ENCODE measurements at places on chromosomes 1 and 21.
A peak's percentile ranks its signal among the peaks of the same experiment; 100 is the strongest.

GRCh38 chr1:96568639-96569038, 152.9 kb upstream of the PTBP2 start:
- DNase-seq = no peak

- DNase-seq = no peak
Observed at GRCh38 chr1:205477759-205478247, 22.0 kb upstream of the BLACAT1 start.

- DNase-seq = no peak
Observed at GRCh38 chr1:5913876-5914275, 78.3 kb downstream of the NPHP4 start.

DNA sequence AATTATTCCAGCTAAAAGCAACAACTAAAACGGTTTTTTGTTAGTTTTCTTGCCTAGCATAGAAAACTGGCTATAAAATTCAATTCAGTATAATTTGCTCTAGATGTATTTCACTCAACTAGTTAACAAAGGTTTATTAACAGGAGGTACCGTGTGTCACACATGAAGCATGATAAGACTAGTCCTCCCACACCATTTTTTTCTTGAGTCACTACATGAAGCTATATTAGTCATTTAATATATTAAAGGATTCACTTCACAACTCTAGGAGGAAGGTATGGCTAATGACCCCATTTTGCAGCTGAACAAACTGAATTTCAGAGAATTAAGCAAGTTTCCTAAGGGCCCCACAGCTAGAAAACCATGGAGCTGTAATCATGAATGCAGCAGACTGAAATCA, 307.8 kb upstream of the USP25 start:
- DNase-seq = no peak

DNA sequence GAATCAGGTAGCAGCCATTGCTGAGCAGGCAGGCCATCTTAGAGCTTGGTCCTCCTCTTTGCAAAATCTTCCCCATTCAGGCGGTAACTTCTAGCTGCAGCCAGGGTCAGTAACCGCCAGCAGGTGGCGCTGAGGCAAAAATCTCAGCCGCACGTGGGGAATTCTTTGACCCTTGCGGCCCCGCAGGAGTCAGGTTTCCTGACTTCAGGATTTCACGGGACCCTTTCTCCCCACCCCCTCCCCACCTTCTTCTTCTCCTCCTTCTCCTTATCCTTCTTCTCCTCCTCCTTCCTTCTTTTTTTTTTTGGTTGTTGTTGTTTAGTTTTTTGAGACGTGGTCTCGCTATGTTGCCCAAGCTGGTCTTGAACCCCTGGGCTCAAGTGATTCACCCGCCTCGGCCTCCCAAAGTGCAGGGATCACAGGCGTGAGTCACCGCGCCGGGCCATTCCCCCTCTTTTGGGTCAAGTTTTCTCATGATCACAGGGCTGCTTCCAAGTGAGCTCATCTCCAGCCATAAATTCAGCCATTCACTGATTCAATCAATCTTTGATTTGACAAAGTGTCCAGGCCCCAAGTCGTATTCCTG, 33.4 kb upstream of the TENT5B start:
- peak; percentile 53 for DNase-seq

GRCh38 chr1:165871311-165872067, 44.1 kb downstream of the UCK2 start:
- peak; percentile 5 for DNase-seq

DNA sequence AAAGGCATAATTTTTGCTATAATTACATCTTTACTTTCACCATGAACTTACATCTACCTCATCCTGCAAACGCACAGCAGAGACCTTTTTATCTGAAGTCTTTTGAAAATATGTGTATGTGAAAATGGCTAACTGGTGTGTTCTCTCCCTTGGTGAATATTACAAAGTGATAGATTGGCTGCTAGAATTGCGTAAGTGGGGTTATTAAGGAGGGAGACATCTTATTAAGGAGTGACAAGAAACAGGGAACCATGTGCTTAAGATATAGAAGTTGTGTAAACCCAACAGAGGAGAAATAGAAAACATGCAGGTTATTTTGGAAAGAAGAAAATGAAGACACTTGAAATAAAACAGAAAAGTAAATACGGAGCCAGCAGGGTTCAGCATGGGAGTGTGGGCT, 7.8 kb downstream of the KCNJ15 start:
- DNase-seq = no peak

DNA sequence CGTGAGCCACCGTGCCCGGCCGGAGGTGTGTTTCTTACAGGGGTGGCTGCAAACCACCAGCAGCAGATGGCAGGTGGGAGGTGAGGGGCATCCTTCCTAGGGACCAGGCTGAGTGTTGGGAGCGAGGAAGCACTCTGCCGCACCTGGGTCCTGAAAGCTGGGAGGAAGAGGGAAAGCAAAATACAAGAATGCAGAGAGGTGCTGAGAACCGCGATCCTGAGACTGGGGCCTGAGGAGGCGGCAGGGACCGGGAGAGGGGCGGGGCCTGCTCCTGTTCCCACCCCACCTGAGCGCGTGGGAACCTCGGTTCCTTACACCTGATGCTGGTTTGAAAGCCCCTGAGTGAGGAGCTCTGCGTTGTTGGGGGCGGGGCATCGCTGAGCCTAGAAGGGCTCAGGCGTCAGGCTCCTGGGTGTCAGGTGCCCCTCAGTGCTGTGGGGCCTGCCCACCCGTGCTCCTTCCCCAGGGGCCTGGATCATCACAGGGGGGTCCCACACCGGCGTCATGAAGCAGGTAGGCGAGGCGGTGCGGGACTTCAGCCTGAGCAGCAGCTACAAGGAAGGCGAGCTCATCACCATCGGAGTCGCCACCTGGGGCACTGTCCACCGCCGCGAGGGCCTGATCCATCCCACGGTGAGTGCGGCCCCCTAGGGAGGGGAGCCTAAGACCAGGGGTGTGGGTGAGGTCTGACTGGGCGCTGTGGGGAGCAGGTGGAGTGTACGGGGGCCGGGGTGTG, 15.5 kb downstream of the TRPM2 start:
- no peak for DNase-seq
